Hair follicle dermal papilla cell (primary cell): ENCODE measurements at places on chromosomes 7 and 10. TPM values are rescaled to one million over a fixed set of nuclear protein-coding genes. Genes with fewer than 3 reads are reported as not detected.

VKORC1L1 gene
- 15.2 and 16.2 TPM in 2 replicates for total RNA-seq

TRIM73 gene
- total RNA-seq: 0.24 and 1.1 TPM in 2 replicates

PCGF5 gene
- total RNA-seq: 32.8 and 42.7 TPM in 2 replicates

CDK1 gene
- 4.3 and 5.8 TPM in 2 replicates for total RNA-seq

IRF5 gene
- total RNA-seq: 0.16 TPM in 1 of 2 replicates, not detected in the other

FXYD4 gene
- total RNA-seq: not detected in 2 replicates

EEPD1 gene
- total RNA-seq: 7.9 and 10.2 TPM in 2 replicates

STEAP4 gene
- 1.5 and 1.8 TPM in 2 replicates for total RNA-seq

RAMP3 gene
- total RNA-seq: 0.24 TPM in 1 of 2 replicates, not detected in the other

SAMD9L gene
- 26.8 and 39.3 TPM in 2 replicates for total RNA-seq

ANKRD2 gene
- total RNA-seq: 0.24 and 0.32 TPM in 2 replicates

HKDC1 gene
- 0.16 and 0.24 TPM in 2 replicates for total RNA-seq

ARHGEF5 gene
- 8.7 and 10.1 TPM in 2 replicates for total RNA-seq

SORCS1 gene
- total RNA-seq: not detected in 2 replicates

ADCY1 gene
- total RNA-seq: 0.81 and 0.85 TPM in 2 replicates

FEZF1 gene
- total RNA-seq: not detected in 2 replicates

ABCB1 gene
- 0.12 and 0.49 TPM in 2 replicates for total RNA-seq

FAM20C gene
- 70.4 and 95.6 TPM in 2 replicates for total RNA-seq

GLRX3 gene
- total RNA-seq: 40.7 and 46.4 TPM in 2 replicates

ZNF722 gene
- total RNA-seq: not detected in 2 replicates

KLLN gene
- 0.85 and 0.97 TPM in 2 replicates for total RNA-seq

SPAM1 gene
- not detected in 2 replicates for total RNA-seq

PANK1 gene
- total RNA-seq: 4.0 and 5.7 TPM in 2 replicates

CPA2 gene
- not detected in 2 replicates for total RNA-seq

NT5C3A gene
- total RNA-seq: 21.1 and 23.0 TPM in 2 replicates

CDHR3 gene
- total RNA-seq: 34.1 and 45.3 TPM in 2 replicates

FAM237B gene
- total RNA-seq: not detected in 2 replicates
